ENCODE measurements at places on chromosomes 13 and 19. TPM values are rescaled to one million over a fixed set of nuclear protein-coding genes. Genes with fewer than 3 reads are reported as not detected.

The PTOV1 gene
- total RNA-seq, result 127 TPM

DNA sequence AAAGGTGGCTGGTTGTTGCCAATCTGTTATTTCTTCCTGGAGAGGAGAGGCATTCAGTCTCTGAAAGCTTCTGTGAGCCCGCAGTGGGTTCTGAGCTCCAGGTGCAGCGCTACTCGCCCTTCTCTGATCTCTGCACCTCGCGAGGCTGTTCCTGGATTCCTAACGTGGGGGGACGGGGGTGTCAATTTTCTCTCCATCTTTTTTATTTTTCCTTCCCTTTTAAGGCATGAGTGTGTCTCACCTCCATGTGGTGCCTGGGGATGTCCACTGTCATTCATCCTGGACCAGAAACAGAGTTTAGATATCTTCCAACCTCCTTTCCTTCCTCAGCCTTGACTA is 626 bp downstream of the ZNF233 start:
- no peak for DNase-seq

DNA sequence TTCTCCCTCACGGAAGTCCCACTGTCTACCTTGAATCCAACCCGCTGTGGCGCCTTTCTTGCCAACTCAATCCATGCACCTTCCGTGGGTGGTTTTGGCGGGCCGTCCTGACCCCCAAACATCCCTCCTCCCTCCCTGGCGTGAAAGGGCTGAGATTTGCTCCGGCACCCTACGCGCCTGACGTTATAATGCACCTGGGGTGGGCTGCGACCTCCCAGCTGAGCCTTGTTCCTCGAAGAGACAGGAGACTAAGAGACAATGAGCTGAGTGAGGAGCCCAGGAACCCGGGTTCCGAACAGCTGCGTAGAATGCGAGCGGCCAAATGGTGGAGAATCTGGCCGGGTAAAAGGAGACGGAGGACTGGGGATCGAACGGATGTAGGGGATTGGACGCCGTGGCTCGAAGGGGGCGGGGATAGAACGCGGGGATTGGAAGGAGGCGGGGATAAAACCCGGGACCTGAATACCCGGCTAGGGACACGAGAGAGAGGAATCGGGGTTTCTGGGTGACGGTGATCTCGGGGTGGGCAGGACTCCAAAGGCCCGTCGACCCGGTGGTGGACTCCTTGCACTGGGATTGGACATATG is at the start of gene CPT1C:
Gene CPT1C (plus strand): TSS at position 461 of the 587 bp plus-strand sequence. CDS start 1,137 bp downstream, outside the sequence.
- peak; percentile 27 for DNase-seq

GRCh38 chr19:55391702-55392615 is 6.2 kb downstream of the RPL28 start:
- DNase-seq, result no peak

GRCh38 chr19:42032431-42032830 is 37.6 kb downstream of the GRIK5 start:
- no peak for DNase-seq

DNA sequence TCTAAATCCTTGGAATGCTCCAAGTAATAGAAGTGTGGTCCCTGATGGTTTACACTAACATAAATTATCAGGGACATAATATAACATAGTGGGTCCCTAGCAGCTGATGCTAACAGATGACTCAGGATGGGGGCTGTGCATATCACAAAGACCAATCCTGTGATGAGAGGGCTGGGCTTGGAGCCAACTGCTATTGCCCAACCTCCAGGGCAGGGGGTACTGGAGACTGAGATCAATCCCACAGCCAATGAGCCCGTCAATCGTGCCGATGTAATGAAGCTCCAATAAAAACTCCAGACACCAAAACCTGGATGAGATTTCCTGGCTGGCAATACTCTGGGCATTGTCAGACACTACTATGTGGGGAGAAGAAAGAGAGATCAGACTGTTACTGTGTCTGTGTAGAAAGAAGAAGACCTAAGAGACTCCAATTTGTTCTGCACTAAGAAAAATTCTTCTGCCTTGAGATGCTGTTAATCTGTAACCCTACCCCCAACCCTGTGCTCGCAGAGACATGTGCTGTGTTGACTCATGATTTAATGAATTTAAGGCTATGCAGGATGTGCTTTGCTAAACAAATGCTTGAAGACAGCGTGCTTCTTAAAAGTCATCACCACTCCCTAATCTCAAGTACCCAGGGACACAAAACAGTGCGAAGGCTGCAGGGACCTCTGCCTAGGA is 33.4 kb downstream of the ABCC4 start:
- no peak for DNase-seq

- DNase-seq, result no peak
These were observed 33.2 kb upstream of the CASP14 start for GRCh38 chr19:15015946-15016542.

All from CD4-positive, alpha-beta T cell (primary cell).